Activated CD4-positive, alpha-beta memory T cell treated with anti-CD3 and anti-CD28 coated beads, Interleukin-2, amount 10 ng/mL, durations not matched to agents 7 days and 5 days (primary cell): ENCODE measurements at places on chromosomes 16 and 17. TPM values are rescaled to one million over a fixed set of nuclear protein-coding genes. Genes with fewer than 3 reads are reported as not detected.

GRCh38 chr17:39938140-39938869 lies 10.8 kb downstream of the LRRC3C start:
- no peak overlapping the region for H3K4me3 ChIP-seq
- no peak overlapping the region for H3K27ac ChIP-seq
- peaks cover 18% of the 10 kb centered on the region for H3K4me1 ChIP-seq
- DNase-seq, result no peak
- H3K36me3 ChIP-seq, result no peaks in the 10 kb centered on the region
- no peaks in the 10 kb centered on the region for H3K27me3 ChIP-seq

- H3K4me3 ChIP-seq, result no peak overlapping the region
- no peak overlapping the region for H3K27ac ChIP-seq
- H3K27me3 ChIP-seq, result peaks cover 19% of the 10 kb centered on the region
- DNase-seq, result no peak
- no peaks in the 10 kb centered on the region for H3K4me1 ChIP-seq
These were observed 20.4 kb upstream of the HEATR3 start for GRCh38 chr16:50045412-50045811.

GRCh38 chr16:10511829-10512228 lies 68.6 kb downstream of the EMP2 start:
- H3K4me3 ChIP-seq, result no peak overlapping the region
- peaks cover 11% of the 10 kb centered on the region for H3K27me3 ChIP-seq
- H3K36me3 ChIP-seq, result no peaks in the 10 kb centered on the region
- no peak for DNase-seq

DNA sequence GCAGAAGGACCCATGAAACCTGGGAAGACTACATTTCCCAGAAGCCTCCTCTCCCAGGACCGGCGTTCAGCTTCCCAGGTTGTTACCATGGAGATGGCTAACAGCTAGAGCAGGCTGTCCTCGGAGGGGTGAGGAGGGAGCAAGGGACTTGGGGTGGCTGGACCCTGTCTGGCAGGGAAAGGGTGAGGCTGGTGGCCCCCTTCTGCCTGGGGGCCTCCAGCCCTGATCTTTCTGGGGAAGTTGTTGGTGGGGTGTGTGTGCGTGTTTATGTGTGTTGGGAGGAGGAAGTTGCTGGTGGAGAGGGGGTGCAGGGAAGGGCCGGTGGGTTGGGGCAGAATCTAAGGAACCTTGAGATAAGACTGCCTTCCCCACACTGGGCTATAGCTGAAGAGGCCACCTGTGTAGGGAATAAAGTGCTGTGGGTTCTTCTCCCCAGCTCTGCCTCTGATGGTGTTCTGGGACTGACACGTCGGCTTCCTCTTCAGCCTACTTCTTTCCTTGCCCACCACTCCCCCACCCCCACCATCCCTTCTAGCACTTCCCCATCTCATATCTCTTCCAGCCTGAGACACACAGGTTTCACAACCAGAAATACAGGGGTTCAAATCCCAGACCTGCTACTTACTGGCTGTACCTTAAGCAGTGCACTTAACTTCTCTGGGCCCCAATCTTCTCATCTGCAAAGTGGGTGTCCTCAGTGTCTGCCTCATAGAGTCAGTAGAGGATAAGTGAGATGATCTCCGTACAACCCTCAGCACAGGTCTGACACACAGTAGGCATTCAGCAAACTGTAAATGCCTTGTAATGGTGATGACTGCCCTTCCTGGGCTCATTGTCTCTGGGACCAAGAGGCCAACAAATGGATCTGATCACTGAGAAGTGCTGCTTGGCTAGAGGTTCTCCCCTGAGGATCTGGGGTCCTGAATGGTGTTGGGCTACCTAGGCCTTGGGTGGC lies at the start of gene DRC7:
Gene DRC7 (plus strand): TSS at position 82 of the 955 bp plus-strand sequence. CDS start 3,144 bp downstream, outside the sequence.
- no peak within 1 kb of the TSS for H3K4me3 ChIP-seq
- no peaks in the 10 kb centered on the region for H3K36me3 ChIP-seq
- peaks cover 15% of the 10 kb centered on the region for H3K27me3 ChIP-seq
- H3K4me1 ChIP-seq, result peaks cover 25% of the 10 kb centered on the region
- H3K27ac ChIP-seq, result peak within 1 kb of the TSS; percentile 7

GRCh38 chr16:79847101-79847500 lies 246.6 kb upstream of the MAF start:
- peaks cover 6% of the 10 kb centered on the region for H3K27me3 ChIP-seq
- H3K4me1 ChIP-seq, result peaks cover 44% of the 10 kb centered on the region
- H3K27ac ChIP-seq, result no peak overlapping the region

- no peaks in the 10 kb centered on the region for H3K27me3 ChIP-seq
- peaks cover 5% of the 10 kb centered on the region for H3K4me1 ChIP-seq
- H3K4me3 ChIP-seq, result no peak overlapping the region
- DNase-seq, result no peak
- H3K36me3 ChIP-seq, result peaks cover 21% of the 10 kb centered on the region
These were observed 17.0 kb downstream of the MAP1LC3B start for GRCh38 chr16:87409153-87409552.

The HBM gene
- not detected for total RNA-seq

The SUZ12 gene
- total RNA-seq, result 60.1 TPM
